ENCODE measurements at places on chromosomes 12 and 14.

DNA sequence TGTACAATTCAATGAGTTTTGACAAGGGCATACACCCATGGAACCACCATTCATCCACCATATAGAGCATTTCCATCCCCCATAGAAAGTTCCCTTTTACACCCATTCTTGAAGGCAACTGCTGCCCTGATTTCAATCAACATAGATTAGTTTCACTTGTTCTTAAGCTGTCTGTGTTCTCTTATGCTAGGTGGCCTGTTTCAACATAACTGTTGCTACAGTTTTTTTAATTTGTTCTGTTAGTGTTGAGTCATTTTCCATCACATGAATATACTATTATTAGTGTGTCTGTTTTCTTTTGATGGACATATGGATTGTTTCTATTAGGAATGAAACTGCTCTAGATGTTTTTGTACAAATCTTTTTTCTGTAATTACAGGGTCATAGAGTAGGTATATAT, 123.4 kb downstream of the PTPRQ start:
- no peak for DNase-seq

- no peak for DNase-seq
Observed at GRCh38 chr12:25585662-25586061, 32.6 kb upstream of the LMNTD1 start.

DNA sequence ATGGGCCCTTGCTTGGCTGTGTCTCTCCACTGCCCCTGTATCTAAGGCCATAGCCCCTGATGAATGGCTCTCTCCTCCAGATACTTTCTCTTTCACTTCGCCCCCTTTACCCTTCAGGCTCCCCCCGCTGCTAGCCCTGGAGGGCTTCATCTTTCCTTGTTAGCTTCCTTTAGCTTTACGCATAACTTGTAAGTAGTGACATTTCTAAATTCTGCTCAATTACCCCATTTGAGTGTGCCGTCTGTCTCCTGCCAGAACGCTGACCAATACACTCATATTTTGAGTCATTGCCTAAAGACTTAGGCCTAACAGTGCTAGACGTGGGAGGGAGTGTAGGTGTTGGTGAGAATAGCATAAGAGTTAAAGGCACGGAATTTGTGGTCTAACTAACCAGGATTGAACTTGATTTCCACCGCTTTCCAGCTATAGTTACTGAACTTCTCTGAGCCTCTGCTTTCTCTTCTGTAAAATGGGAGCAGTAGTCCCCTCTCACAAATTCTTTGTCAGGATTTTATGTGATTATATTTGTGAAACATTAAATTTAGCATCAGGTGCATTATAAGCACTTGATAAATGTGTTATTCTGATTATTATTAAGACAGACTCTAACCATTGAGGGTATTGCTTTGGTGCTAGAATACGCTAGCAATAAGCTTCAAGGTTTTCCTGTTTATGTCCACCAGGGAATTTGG, 129.3 kb downstream of the ZFP36L1 start:
- no peak for DNase-seq

- no peak for DNase-seq
Observed at GRCh38 chr12:57051011-57051410, 1.1 kb upstream of the MYO1A start.

DNA sequence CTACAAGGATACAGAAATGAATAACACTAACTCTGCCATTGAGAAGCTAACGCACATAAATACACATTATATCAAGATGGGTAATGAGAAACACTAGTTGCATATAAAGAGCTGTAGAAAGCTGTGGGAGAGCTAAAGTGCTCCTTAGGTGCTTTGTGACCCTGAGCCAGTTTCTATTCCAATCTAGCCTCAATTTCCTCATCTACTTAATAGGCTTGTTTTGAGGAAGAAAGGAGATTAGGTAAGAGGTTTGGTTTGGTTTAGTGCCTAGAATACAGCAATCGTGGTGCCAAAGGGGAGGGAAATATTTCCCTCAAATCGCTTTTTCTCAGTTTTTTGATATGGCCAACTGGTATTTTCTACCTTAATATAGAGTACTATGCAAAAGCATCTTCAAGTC, 994 bp downstream of the SRP54 start:
- DNase-seq: no peak

GRCh38 chr14:58824796-58825195, 187.0 kb downstream of the DACT1 start:
- no peak for DNase-seq

All from liver (tissue), 10 donors.